Naive thymus-derived CD4-positive, alpha-beta T cell (primary cell): ENCODE measurements at places on chromosomes 16 and 17. TPM values are rescaled to one million over a fixed set of nuclear protein-coding genes. Genes with fewer than 3 reads are reported as not detected.
A peak's percentile ranks its signal among the peaks of the same experiment; 100 is the strongest.

GRCh38 chr17:64634218-64634617 is 27.9 kb downstream of the SMURF2 start:
- H3K27ac ChIP-seq = no peak overlapping the region
- H3K27me3 ChIP-seq = no peaks in the 10 kb centered on the region
- no peak overlapping the region for H3K4me3 ChIP-seq

GRCh38 chr17:43224146-43224705 is 4.2 kb downstream of the CCDC200 start:
- no peak overlapping the region for H3K4me3 ChIP-seq
- DNase-seq = no peak
- peaks cover 8% of the 10 kb centered on the region for H3K36me3 ChIP-seq

SULT1A2 gene
- 0.31 and 1.2 TPM in 2 replicates for total RNA-seq

DNA sequence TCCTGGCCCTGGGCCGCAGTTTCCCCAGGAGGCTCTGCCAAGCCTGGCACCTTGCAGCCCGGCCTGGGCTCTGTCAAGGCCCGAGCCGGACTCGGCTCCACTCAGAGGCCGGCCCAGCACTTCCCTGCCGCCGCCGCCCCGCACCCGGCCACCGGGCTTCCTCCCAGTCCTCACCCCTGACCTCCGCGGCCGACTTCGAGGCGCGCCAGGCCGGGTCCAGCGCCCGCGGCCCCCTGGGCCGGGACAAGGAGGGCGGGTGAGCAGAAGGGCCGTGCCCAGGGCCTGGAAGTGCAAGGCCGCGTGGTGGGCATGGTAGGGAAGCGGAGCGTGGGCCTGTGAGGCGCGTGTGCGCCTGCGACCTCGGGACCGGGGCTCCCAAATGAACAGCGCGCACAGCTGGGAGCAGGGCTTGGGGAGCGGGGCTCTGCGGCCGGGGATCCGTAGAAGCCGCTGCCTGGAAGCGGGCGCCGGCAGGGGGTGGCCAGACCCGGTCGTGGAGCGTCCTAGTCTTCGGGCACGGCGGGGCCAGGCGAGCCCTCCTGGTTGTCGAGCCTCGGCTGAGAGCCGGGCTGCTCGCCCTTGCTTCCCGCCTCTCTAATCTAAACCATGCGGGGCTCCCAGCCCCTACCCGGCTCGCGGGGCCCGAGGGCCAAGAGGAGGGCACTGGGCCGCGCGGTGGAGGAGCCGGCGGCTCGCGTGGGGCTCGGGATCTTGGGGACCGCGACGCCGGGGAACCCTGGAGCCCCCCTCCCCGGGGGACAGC is 503 bp upstream of the TBX4 start:
- H3K4me1 ChIP-seq = peaks cover 6% of the 10 kb centered on the region
- peaks cover 7% of the 10 kb centered on the region for H3K27me3 ChIP-seq
- H3K27ac ChIP-seq = no peak overlapping the region
- H3K36me3 ChIP-seq = no peaks in the 10 kb centered on the region
- no peak overlapping the region for H3K4me3 ChIP-seq
- no peak for DNase-seq

GRCh38 chr16:24018485-24018884 is 182.7 kb downstream of the PRKCB start:
- H3K27me3 ChIP-seq = no peaks in the 10 kb centered on the region
- peaks cover 43% of the 10 kb centered on the region for H3K4me1 ChIP-seq
- H3K27ac ChIP-seq = no peak overlapping the region
- no peak overlapping the region for H3K4me3 ChIP-seq

GRCh38 chr17:64058621-64059020 is 38.2 kb upstream of the ICAM2 start:
- no peaks in the 10 kb centered on the region for H3K27me3 ChIP-seq
- H3K36me3 ChIP-seq = peaks cover 84% of the 10 kb centered on the region
- peaks cover 52% of the 10 kb centered on the region for H3K4me1 ChIP-seq
- H3K27ac ChIP-seq = no peak overlapping the region
- no peak for DNase-seq

TK2 gene
- 6.4 TPM for total RNA-seq

CCL16 gene
- total RNA-seq = not detected

DLX3 gene
- not detected for total RNA-seq

DNA sequence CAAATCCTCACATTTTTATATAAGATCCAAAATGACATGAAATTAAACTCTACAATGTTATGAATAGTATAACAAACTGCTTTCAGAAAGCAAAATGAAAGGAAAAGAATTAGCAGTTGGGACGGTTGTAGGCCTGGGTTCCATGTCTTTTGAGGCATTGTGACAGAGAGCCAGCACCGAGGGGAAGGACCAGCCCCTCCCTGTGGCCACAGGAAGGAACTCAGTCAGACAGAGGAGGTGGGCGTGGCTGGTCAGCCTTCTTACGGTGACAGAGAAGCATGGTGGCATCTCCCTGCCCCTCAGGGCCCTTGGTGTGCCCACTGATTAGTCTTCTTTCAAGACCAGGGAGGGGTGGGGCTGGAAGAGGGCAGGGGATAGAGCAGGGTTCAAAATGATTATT is 5.7 kb downstream of the ZNF319 start:
- peaks cover 41% of the 10 kb centered on the region for H3K36me3 ChIP-seq
- peak overlapping the region; percentile 46 for H3K27ac ChIP-seq
- H3K27me3 ChIP-seq = no peaks in the 10 kb centered on the region
- no peak overlapping the region for H3K4me3 ChIP-seq

CAMKK1 gene
- 4.8 TPM for total RNA-seq

CCL15 gene
- not detected for total RNA-seq

AANAT gene
- not detected for total RNA-seq
